ENCODE measurements at places on chromosomes 16 and 17. TPM values are rescaled to one million over a fixed set of nuclear protein-coding genes. Genes with fewer than 3 reads are reported as not detected.

Gene PRSS33
- not detected for total RNA-seq

DNA sequence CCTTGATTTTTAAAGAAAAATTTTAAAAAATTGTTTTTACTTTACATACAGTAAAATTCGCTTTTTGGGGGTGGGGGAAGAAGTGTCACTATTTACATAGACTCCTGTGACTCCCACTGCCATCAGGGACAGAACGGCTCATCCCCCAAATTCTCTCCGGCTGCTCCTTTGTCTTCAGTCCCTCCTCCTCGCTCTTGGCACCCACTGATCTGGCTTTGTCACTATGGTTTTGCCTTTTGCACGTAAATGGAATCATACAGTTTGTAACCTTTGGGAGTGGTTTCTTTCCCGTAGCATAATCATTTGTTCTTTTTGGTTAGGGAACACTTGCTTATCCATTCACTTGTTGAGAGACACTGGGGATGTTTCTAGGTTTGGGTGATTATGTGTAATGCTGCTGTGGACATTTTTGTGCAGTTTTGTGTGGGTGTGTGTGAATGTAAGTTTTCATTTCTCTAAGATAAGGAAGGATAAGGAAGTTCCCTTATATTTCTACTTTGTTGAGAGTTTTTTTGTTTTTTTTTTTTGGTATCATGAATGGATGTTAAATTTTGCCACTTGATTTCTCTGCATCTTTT is 27.4 kb downstream of the RAB11FIP4 start:
- no peak for DNase-seq

DNA sequence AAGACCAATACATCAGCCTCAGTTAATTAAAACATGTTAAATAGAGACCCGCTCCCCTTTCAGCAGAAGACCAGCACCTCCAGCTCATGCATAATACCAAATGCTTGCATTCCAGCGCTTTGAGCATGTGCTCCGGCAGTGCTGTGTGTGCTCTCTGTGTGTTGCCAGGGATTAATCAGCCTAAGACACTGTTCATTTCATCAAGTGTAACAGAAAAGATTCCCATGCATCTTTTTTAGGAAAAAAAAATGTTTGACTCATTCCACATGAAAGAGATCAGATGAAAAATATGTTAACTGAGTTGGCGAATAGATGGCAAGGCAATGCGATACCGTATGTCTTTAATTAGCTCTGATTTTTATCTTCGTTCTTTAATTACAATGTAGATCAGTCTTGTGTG is 187.6 kb downstream of the RPTOR start:
- no peak for DNase-seq

Gene RBL2
- 35.9 TPM for total RNA-seq

Gene DNAH3
- not detected for total RNA-seq

- DNase-seq = no peak
These were observed 3.0 kb downstream of the CYLD start for GRCh38 chr16:50744881-50745280.

Gene TBC1D3B
- 6.3 TPM for total RNA-seq

DNA sequence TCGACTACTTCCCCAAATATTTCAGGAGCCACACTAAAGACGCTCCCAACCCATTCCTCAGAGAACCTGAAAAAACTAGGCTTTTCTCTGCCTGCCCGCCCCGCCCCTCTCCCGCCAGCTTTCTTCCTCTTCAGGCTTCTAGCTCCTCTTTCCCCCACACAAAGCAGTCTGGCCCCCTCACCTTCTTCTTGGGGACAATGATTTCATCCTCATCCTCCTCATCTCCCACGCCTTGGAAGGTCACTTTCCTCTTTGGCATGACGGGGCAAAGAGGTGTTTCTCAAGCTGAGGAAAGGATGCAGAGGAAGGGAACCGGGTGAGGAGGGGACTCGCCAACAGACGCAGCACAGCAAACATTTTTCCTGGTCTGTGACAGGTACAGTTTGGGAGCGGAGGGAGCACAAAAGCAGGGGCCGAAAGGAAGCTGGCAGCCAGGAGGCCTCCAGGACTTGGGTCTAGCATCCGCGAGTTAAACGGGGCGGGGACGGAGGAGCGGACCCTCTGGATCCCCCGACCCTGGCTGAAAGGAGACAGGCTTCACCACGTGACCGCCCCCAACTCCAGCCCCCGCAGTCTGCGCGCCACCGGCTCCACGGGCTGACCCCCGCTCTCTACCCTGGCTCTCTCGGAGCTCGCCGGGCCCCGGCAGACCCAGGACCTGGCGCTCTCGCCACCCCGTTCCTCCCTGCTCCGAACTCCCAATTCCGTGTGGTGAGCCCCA is 525 bp downstream of the CD2BP2 start:
- no peak for DNase-seq

Gene TSPOAP1
- total RNA-seq = 9.4 TPM

Gene ESRP2
- total RNA-seq = 42.0 TPM

Gene NHLRC4
- 0.46 TPM for total RNA-seq

DNA sequence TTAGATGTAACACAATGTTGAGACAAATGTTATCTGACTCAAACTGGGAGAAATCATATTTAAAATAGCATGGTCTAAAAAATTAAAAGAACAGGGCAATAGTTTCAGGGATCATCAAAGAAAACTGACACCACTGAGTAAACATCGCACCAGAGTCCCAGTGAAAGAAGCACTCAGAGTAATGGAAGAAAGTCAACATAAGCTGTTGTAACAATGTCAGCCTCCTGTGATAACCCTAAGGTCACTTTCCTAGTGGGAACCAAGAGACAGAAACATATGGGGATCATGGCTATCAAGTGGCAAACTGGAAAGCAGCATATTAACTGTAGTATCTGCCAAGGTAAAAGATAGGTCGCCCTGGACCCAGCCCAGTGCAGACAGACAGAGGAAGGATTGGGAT is 160.8 kb downstream of the CA10 start:
- no peak for DNase-seq

DNA sequence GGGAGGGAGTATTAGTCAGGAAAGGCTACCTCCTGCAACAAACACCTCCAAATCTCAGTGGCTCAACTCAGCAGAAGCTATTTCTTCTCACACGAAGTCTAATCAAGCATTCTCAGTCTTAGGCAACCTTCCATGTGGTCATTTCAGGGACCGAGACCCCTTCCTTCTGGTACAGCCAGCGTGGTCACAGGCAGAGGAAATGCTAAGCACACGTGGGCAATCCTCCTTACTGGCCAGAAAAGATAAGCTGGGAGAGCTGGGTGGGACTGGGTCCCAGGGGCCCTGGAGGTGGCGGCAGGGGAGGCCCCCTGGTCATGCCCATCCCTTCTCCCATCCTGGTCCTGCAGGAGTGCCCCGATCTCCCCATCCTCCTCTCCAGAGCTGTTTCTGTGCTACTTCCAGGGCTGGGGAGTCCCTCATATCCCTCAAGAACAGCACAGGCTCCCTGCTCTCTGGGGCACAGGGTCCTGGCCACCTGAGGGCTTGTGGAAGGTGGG is 5.7 kb upstream of the CX3CL1 start:
- no peak for DNase-seq

DNA sequence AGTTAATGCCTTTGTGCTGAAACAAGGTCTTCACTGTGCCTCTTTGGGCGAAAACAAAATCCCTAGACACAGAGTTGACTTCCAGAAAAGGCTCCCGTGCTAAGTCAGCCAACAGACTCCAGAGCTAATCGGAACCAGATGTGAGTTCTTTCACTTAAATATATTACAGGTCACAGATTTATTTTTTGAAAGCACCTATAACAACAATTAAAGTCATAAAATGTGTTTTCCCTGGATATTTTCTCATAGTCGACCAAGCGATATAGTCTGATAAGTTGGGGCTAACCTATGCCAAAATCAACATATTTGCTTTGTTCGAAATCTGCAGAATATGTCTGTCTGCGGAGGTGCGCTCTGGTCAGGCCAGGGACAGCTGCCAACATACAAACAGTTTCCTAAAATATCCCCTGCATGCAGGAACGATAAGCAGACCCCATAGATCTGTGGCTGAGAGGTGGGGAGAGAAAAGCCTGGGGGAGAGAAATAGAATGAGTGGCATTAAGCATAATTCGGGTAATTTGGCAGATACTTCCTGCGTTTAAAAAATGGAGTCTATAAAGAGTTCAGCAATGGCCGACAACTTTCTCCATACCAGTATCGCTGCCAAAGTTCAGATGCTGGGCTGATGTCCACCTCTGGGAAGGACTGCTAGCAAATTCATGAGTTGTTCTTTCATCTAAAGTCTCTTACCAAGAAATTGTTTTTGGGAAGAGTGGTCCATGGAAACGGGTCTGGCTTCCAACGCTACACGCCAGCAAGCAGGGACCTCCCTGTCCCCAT is 50.8 kb upstream of the MYH10 start:
- no peak for DNase-seq

DNA sequence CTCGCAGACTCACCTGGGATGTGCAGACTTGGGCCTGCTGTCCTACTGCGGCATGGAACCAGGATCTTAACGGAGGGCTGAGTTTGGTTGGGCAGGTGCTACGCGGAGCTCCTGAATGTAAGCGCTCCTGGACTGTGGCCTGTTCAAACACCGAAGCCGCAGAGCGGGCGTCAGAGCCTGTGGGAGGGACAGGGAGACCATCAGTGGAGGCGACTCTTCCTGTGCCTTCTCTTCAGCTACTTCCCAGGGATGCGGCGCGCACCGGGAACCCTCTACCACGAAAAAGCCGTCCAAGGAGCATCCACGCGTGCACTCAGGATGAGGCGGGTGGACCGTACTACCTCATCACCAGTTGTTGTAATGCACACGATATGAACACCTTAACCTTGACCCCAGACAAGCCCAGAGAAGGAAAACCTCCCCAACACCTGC is 2.0 kb downstream of the USP36 start:
- no peak for DNase-seq

Gene IL34
- total RNA-seq = 0.82 TPM

Gene TMEM208
- 59.3 TPM for total RNA-seq

DNA sequence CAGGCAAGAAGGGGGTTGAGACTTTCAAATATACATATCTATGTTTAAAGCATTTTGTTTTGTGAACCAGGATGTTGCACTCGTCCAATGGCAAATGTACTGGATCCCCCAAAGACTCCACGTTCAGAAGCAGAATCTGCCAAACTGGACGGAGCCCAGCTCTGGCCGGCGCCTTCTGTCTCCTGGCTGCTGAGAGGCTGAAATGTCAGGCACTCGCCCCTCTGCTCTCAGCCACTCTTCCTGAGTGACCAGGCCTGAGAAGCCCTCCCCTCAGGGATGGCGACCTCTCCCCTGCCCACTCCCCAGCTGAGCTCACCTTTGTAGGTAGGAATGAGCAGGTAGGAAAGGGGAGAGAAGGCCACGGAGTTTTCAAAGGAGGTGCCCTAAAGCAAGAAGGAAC is 187.5 kb upstream of the FOXF1 start:
- no peak for DNase-seq

Gene KRT23
- total RNA-seq = 24.2 TPM

Gene TMIGD1
- not detected for total RNA-seq

Gene ITGB4
- total RNA-seq = 17.8 TPM

Gene SLC6A2
- total RNA-seq = not detected

DNA sequence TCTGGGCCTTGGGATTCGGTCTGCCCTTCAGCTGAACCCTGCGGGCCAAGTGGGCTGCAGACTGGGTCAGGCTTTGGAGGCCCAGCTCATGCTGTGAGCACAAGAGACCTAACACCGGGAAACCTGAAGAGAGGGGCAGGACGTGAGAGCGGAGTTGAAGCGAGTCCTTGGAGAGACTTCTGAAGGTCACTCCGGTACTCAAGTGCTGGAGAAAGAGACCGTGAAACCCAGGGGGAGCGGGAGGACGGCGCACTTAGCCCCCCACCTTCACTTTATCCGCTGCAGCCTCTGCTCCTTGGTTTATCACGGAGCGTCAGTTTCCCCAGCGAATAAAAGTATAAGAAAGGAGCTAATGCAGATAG is 361 bp downstream of the UQCRC2 start:
- DNase-seq = no peak

- no peak for DNase-seq
These were observed 91.3 kb downstream of the SNX29 start for GRCh38 chr16:12067714-12068401.

Gene AANAT
- total RNA-seq = not detected

Gene SNX20
- total RNA-seq = not detected

Gene ABCC11
- total RNA-seq = not detected

Gene PRSS22
- total RNA-seq = 76.0 TPM

DNA sequence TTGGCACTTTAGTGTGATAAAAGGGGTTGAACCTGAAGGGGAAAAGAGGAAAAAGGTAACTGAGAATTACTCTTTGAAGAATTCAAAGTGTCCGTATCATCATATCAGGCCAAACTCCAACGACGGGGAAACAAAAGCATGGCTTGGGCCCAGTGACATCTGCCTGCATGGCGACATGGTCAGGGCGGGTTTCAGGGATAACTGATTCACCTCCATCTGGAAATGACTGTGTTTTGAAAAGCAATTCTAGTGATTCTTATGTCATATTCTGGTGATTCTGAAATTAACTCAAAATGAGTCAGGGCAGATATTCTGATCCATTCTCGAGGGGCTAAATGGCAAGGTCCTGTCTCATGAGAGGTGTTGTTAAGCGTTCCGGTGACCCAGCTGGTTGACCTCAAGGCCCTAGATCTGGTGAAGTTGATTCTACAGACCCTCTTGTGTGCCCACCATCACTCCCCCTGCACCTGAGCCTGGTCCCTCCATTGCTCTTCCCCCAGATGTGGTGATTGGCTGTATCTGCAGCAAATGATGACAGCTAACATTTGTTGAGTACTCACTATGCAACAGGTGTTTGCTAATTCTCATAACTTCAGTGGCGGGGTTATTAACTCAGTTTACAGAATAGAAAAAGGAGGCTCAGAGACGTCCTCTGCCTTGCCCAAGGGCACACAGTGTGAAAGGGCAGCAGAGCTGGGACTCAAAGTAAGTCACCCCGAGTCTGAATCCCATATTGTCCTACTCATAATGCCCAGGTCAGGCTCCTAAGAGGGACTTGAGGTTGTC is 251.8 kb downstream of the MAF start:
- DNase-seq = no peak

GRCh38 chr16:14569213-14569612 is 60.8 kb downstream of the PARN start:
- no peak for DNase-seq

DNA sequence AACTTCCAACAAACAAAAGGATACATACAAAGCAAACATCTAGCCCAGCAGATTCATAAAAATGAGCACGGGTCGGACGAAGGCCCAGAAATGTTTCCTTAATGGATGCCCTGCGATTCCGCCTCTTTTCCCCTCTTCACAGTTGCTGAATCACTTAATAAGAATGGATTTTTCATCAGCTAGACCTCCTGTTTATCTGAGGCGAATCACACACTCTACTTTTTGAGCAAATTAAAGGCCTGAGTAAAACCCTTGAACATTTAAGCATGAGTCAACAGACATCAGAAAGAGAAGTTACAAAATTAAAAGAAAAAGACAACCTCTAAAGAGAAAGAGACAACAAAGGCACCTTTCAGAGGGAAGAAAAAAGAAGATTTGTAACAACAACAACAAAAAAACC is 44.7 kb downstream of the HS3ST3A1 start:
- no peak for DNase-seq

Gene SLC13A2
- total RNA-seq = not detected

Gene PPY
- not detected for total RNA-seq

GRCh38 chr16:65136681-65137080 is 14.8 kb upstream of the CDH11 start:
- no peak for DNase-seq

- no peak for DNase-seq
These were observed 484.6 kb downstream of the KIF2B start for GRCh38 chr17:54307351-54307750.

Measured in kidney epithelial cell (primary cell).